ENCODE measurements at places on chromosomes 12 and 14. TPM values are rescaled to one million over a fixed set of nuclear protein-coding genes. Genes with fewer than 3 reads are reported as not detected.

DNA sequence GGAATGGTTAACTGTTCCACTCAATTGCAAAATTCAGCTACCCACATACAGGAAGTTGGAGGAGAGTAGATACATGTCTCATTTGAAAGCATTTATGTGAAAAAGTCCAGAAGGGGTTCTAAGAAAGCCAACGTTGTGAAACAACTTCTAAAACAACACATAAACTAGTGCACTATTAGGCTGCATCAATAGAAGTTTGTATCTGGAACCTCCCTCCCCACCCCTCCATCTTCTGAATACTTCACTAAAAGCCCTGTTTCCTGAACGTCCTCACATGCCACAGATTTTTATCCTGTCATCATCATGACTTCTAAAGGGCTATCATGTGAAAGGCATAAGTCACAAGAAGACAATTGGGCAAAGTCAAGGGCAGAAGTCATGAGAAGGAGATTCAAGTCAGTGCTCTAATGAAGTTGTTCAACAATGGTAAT, 5.5 kb downstream of the KRT79 start:
- H3K4me1 ChIP-seq = no peaks in the 10 kb centered on the region
- DNase-seq = no peak
- H3K27ac ChIP-seq = no peak overlapping the region
- no peaks in the 10 kb centered on the region for H3K36me3 ChIP-seq
- no peaks in the 10 kb centered on the region for H3K27me3 ChIP-seq
- no peak overlapping the region for H3K4me3 ChIP-seq

NTN4 gene
- 39.1 TPM for total RNA-seq

- no peaks in the 10 kb centered on the region for H3K4me1 ChIP-seq
- peak overlapping the region; percentile 50 for H3K27ac ChIP-seq
- no peak overlapping the region for H3K4me3 ChIP-seq
Observed at GRCh38 chr12:102093319-102093718, 26.6 kb downstream of the NUP37 start.

KCNA5 gene
- 0.51 TPM for total RNA-seq

GNS gene
- 148 TPM for total RNA-seq

DNA sequence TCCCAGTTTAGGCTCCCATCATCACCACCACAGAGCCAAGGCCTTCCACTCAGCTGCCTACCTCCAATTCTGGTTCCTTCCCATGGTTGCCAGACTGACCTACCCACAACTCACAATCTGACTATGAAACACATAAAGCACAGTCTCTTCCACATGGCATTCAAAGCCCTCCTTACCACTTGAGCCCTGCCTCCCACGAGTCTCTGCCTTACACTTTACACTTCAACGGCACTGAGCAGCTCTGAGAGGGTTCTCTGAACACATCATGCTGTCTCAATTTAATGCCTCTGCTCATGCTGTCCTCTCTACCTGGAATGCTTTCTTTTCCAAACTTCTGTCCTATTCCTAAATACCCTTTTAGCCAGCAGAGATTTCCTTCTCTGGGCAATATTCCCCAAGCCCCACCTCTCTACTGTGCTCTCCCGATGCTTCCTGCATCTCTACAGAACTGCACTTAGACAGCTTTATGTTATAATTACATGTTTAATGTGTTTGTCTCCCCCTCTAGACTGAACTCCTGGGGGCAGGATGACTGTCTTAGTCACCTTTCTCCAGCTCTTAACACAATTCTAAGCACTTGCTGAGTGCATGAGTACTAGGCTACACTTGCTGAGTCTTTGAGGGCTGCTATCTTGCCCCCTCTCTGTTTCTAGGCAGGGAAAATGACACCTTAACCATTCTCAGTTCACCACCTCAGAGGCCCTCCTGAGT, 23.5 kb downstream of the FMNL3 start:
- no peaks in the 10 kb centered on the region for H3K4me1 ChIP-seq
- no peak for DNase-seq
- no peaks in the 10 kb centered on the region for H3K36me3 ChIP-seq
- H3K27me3 ChIP-seq = no peaks in the 10 kb centered on the region

DNA sequence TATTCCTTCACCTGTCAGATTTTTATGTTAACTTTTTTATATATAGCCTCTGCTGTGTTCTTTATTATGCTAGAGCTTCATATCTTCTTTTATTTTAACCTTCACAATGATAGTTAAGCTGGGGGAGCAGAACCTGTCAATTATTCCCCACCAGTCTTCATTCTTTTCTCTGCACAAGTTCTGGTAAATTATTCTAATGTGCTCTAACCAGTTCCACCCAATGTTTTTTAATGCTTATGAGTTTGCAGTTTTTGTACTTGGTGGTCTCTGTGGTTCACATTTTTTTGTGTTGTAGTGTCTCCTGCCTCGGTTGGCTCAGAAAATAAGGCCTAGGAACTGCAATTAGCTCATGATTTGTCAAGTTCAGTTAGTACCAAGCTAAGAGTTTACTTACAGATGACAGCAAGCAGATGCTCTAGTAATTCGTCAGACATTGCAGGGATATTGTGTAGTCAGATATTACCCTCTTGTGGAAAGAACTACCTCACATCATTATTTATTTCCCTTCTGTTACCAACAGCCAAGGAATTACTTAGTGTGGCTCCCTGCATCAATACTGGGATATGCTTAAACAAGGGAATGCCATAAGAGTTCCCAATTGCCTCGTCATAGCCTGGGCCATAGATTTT, 14.5 kb downstream of the DYRK2 start:
- DNase-seq = no peak
- H3K4me3 ChIP-seq = no peak overlapping the region
- no peaks in the 10 kb centered on the region for H3K4me1 ChIP-seq
- H3K36me3 ChIP-seq = no peaks in the 10 kb centered on the region
- H3K27ac ChIP-seq = peak overlapping the region; percentile 4

- DNase-seq = no peak
- no peak overlapping the region for H3K4me3 ChIP-seq
- no peaks in the 10 kb centered on the region for H3K4me1 ChIP-seq
- H3K36me3 ChIP-seq = no peaks in the 10 kb centered on the region
Observed at GRCh38 chr12:84857525-84858208, 54.9 kb downstream of the SLC6A15 start.

DNA sequence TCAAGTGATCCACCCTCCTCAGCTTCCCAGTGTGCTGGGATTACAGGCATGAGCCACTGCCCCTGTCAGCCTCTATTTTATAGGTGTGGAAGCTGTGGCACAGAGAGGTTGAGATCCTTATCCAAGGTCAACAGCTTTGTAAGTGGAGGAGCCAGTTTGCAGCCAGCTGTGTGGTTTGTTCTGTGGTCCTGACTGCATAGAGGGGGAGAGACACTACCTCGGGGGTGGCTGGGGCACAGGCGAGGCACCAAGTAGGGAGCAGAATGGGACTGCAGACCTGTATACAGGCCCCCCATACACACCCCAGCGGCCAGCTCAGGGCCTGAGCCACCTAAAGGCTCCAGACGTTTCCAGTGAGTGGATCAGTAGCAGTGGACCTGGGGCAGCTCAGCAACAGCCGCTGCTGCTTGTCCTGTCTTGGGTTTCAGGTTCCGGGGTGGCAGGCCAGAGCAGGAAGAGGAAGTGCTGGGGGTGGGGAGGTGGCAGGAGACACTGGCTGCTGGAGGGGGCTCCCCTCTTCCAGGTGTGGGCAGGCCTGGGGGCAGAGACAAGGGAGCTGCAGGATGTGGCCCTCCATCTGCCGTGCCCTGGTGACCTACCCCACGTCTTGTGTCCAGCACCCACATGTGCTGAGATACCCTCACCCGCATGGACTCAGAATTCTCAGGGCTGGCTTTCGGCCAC, 11.0 kb downstream of the ORAI1 start:
- H3K27ac ChIP-seq = no peak overlapping the region
- DNase-seq = no peak
- no peaks in the 10 kb centered on the region for H3K36me3 ChIP-seq
- H3K4me1 ChIP-seq = no peaks in the 10 kb centered on the region
- no peaks in the 10 kb centered on the region for H3K27me3 ChIP-seq

GRCh38 chr14:24172261-24172860, 481 bp downstream of the REC8 start:
- peak overlapping the region; percentile 27 for H3K4me3 ChIP-seq
- no peak overlapping the region for H3K27ac ChIP-seq
- no peaks in the 10 kb centered on the region for H3K27me3 ChIP-seq
- no peak for DNase-seq
- no peaks in the 10 kb centered on the region for H3K4me1 ChIP-seq

PPP2R5C gene
- 170 TPM for total RNA-seq

DNA sequence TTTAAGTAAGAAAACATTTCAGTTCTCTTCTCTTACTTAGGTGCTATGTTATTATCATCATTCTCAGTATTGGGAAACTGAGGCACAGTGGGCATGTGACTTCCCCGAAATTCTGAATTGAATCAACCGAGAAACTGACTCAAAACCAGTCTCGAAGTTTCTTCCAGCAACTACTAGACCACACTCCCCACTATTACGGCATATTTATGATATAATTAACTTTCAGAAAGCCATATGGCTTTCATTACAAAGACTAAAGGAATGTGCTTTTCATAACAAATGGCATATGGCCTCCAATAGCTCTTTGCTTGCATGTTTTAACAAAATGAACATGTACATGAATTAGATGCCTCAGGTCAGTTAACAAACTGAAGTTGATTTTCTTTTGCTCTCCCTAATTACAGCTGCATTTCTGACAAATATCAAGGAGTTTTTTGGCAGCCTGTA, 182.9 kb upstream of the SLC38A2 start:
- no peaks in the 10 kb centered on the region for H3K27me3 ChIP-seq
- no peak overlapping the region for H3K4me3 ChIP-seq
- no peaks in the 10 kb centered on the region for H3K4me1 ChIP-seq
- H3K27ac ChIP-seq = peak overlapping the region; percentile 81
- no peaks in the 10 kb centered on the region for H3K36me3 ChIP-seq

C12orf54 gene
- not detected for total RNA-seq

STAB2 gene
- total RNA-seq = 19.4 TPM

DNA sequence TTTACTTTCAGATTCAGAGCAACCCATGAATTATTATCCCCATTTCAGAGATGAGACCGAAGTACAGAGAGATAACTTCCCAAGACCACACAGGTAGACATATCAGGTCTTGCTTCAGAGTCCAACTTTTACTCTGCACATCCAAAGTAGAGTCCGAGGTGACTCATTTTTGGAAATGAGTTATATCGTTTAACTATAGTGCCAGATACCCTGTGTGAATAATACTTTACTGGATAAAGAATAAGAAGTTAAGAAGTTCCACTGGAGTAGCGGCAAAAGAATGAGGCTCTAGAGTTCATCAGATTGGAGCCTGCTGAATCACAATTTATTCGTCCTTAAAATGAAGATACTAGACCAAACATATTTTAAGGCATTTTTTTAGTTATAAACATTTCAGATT, 124.7 kb downstream of the EPS8 start:
- no peak overlapping the region for H3K4me3 ChIP-seq
- no peaks in the 10 kb centered on the region for H3K36me3 ChIP-seq
- DNase-seq = no peak
- H3K27ac ChIP-seq = peak overlapping the region; percentile 17
- peaks cover 6% of the 10 kb centered on the region for H3K4me1 ChIP-seq

DNA sequence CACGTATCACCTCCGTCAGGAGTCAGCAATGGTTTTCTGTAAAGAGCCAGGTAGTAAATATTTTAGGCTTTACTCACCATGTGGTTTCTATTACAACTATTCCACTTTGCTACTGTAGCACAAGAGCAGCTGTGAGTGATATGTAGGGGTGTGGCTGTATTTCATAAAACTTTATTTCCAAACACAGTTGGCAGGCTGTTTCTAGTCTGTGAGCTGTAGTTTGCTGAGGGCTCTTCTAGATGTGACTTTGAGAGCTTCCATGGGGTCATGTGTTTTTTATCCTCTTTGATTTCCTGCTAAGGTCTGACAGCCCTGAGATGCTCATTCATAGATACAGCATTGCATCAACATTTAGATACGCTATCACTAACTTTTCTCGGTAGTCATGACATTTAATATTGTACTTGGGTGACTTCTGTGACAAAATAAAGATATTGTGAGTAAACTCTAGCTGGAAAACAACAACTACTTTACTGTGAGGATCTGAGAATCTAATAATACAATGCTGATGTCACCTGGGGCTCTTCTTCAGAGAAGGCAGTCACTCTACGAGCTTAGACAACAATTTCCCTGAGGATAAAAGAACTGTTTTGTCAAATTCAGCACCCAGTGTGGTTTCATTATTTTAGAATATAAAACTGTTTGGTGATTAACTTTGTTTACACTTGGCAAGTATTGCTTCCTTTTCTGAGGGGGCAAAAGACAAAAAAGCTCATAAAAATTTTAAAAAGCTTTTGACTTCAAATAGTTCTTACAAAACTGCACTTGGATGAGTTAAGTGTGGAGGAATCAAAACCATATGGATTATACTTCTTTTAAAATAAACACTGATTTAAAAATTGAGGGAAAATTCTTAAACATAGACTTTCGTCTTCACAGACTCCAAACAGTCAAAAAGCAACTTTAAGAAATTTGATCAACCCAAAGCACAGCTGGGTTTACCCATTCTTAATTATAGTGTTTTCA, 231.2 kb upstream of the DCN start:
- DNase-seq = no peak
- no peak overlapping the region for H3K4me3 ChIP-seq
- no peaks in the 10 kb centered on the region for H3K36me3 ChIP-seq
- no peaks in the 10 kb centered on the region for H3K4me1 ChIP-seq
- no peak overlapping the region for H3K27ac ChIP-seq

PEX5 gene
- total RNA-seq = 59.6 TPM

GRCh38 chr12:118581371-118581770, 205.0 kb downstream of the SUDS3 start:
- no peaks in the 10 kb centered on the region for H3K27me3 ChIP-seq
- H3K27ac ChIP-seq = no peak overlapping the region
- no peaks in the 10 kb centered on the region for H3K4me1 ChIP-seq

GRCh38 chr14:100399052-100399849, 76.1 kb downstream of the SLC25A47 start:
- H3K36me3 ChIP-seq = no peaks in the 10 kb centered on the region
- H3K27ac ChIP-seq = no peak overlapping the region
- H3K27me3 ChIP-seq = no peaks in the 10 kb centered on the region
- DNase-seq = no peak

NKX2-1 gene
- total RNA-seq = not detected

DNA sequence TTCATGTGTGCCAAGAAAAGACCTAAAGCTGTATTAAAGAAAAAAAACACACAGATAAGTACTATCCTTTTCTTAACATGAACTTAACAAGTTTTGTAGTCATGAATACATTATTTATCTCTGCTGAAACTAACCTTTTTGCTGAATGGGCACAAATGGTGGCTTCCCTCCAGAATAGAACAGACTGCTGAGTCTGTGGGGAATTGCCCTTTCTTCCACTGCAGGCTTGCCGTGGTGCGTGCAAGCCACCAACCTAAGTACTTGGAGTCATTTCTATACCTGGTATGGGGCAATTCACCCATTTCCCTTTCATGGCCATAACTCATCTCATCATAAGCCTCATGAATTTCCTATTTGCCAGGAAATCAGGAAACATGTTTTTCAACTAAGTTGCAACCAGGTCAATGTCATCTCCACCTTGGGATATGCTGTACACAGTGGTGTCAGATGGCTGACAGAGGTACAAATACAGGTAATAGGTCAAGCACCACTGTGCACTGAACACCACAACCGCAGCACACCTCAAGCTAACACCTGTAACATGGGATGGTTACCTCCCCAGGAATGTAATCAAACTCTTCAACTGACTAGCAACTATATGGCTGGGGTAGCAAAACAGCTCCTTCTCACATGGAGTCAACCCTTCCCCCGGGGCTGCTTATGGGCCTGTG, 49.9 kb downstream of the CATSPERB start:
- no peaks in the 10 kb centered on the region for H3K36me3 ChIP-seq
- no peak overlapping the region for H3K4me3 ChIP-seq
- H3K27me3 ChIP-seq = no peaks in the 10 kb centered on the region
- no peak overlapping the region for H3K27ac ChIP-seq
- no peaks in the 10 kb centered on the region for H3K4me1 ChIP-seq

ZNF891 gene
- 4.1 TPM for total RNA-seq

RASSF9 gene
- total RNA-seq = 8.3 TPM
